ENCODE measurements at places on chromosomes 11 and 22. TPM values are rescaled to one million over a fixed set of nuclear protein-coding genes. Genes with fewer than 3 reads are reported as not detected.

DNA sequence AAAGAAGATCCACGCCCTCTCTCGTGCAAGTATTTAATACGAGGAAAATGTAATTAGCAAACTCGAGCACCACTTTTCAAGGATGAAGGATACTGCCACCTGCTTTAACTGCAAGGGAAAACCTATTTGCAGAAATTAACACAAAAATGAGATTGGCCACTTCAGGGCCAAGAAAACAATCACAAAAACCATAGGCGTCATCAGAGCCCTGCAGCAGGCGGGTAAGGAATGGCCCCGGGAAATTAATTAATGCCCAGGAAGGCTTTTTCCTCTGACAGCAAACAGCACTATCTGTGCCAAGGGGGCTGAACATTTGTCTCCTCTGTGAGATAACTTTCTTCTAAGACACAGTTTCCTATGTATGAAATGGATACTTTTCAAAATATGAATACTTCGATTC lies 255.7 kb downstream of the CTTN start:
- no peak for DNase-seq

DNA sequence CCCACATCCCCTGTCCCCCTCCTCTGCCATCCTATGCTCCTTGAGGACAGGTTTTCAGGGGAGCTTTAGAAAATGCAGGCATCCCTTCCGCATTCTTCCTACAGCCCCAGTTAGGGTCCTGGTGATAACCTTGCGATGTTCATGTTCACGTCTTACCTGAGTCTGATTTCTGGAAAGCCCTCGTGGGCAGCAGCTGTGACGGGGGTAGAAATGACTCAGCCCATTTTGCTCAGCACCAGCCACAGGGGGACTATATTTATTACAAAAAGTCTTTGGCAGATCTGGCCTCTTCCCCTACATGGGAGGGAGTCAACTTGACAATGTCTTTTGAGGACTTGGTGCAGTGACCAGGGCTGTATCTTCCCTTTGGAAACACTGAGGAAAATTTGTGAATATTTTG lies 12.3 kb downstream of the PKNOX2 start:
- no peak for DNase-seq

DNA sequence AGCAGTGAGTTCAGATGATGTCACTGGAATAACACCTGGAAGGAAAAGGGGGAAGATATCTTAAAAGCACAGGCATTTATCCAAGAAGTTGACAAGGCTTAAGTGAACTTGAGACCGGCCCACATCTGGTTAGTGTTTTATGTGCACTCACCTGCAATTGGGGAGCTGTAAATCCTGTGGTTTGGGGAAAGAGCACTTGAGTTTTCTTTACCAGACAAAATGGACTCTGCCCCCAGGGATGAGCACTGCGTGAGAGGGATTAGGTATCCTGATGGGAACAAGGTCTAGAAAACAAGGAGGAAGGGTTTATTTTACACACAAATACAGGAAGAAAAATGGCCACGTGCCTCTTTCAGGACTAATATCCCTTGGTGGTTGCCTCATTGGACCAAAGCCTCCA lies 15.2 kb downstream of the E2F8 start:
- no peak for DNase-seq

- no peak for DNase-seq
These were observed 67.4 kb downstream of the SCN3B start for GRCh38 chr11:123587044-123587443.

- DNase-seq, result no peak
These were observed 29.2 kb downstream of the RNF169 start for GRCh38 chr11:74777877-74778276.

DNA sequence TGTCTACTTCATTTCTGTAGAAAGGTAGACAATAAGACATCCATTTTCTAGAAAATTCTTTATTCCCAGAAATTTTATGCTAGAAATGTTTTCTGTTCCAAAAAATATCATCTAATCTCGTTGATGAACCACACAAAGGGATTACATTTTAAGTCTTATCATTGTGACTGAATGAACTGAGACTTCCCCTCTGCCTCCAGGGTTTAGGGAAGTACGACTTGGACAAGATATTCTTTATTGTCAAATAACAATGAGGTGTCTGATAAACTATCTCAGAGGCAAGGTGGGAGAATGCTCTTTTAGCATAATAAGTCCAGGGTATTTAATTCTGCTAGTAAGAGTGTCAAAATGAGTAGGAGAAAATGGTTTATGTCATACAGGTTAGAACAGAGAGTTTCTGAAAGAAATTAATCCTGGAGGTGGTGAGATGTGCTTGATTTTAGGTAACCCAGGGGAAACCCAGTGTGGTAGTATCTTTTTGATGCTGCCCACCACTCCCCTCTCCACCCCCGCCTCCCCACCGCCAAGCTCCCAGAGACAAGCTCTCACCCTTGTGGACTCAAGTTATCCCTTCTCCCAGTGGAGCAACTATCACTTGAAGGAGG lies 100.6 kb downstream of the CD44 start:
- DNase-seq, result no peak

DNA sequence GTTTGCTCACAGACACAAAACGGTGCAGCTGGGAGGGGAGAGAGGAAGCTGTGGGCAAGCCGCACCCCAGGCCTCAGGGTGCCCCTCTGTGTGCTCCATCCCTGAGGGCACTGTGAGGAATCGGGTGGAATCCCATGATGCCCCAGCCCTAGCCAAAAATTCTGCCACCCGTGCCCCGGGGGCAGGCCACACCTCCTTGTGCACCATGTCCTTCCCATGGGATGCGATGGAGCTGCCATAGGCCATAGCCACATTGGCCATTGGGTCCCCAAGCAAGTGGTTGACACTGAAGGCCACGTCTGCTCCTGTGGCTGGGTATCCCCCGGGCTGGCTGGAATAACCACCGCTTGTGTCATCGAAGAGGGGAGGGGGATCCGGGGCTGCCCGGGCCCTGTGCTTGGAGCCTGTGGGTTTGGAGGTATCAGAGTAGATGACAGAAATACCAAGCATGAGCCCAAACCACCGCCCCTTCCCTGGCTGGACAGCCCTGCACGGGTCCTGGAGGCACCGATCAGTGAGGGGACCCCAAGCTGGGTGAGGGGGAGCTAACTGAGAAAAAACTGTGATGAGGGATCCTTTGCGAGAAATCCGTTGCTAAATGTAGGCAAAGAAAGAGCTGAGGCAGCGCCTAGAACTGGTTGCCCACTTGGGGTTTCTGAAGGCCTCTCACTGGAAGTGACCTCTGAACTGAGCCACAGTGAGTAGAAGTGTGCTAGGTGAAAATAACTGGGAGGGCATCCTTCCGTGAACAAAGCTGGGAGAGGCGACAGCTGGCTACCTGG lies 863 bp downstream of the YIF1A start:
- no peak for DNase-seq

DNA sequence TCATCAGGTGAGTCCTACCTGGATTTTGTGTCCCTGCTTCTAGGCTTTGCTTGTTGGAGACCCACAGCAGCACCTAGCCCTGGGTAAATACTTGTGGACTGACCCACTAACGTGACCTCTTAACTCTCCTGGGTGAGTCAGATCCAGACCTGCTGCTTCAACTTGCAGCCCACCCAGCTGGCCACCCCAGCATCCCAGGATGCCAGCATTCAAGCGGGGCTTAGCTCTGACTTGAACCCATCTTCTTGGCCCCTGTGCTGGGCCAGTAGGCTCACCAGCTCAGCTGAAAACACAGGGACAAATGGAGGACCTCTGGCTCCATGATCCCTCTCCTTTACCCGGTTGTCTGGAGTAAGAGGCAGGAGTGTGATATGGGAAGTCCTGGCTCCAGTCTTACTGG lies 33.5 kb downstream of the PARVG start:
- no peak for DNase-seq

GRCh38 chr11:130449310-130449990 lies 1.0 kb downstream of the ADAMTS15 start:
- DNase-seq, result no peak

CLCF1 gene
- 6.6 TPM for polyA plus RNA-seq

MS4A15 gene
- polyA plus RNA-seq, result not detected

All from naive B cell (primary cell).